ENCODE measurements at places on chromosomes 2 and 18. TPM values are rescaled to one million over a fixed set of nuclear protein-coding genes. Genes with fewer than 3 reads are reported as not detected.

DNA sequence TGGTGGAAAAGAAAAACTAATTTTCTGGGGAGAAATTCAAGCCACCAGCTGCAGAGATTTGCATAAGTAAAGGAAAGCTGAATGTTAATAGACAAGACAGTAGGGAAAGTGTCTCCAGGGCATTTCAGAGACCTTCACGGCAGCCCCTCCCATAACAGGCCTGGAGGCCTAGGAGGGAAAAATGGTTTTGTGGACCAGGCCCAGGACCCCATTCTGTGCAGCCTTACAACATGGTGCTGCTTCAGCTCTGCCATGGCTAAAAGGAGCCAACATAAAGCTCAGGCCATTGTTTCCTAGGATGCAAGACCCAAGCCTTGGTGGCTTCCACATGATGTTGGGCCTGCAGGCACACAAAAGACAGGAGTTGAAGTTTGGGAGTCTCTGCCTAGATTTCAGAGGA lies 697.1 kb downstream of the SOCS6 start:
- no peak for DNase-seq
- H3K27ac ChIP-seq = no peak overlapping the region
- H3K36me3 ChIP-seq = no peaks in the 10 kb centered on the region
- H3K4me3 ChIP-seq = no peak overlapping the region

GRCh38 chr2:75290600-75291150 lies 91.4 kb upstream of the TACR1 start:
- H3K27me3 ChIP-seq = no peaks in the 10 kb centered on the region
- H3K4me3 ChIP-seq = no peak overlapping the region
- no peaks in the 10 kb centered on the region for H3K36me3 ChIP-seq
- no peak for DNase-seq
- H3K4me1 ChIP-seq = no peaks in the 10 kb centered on the region
- H3K27ac ChIP-seq = no peak overlapping the region

DNA sequence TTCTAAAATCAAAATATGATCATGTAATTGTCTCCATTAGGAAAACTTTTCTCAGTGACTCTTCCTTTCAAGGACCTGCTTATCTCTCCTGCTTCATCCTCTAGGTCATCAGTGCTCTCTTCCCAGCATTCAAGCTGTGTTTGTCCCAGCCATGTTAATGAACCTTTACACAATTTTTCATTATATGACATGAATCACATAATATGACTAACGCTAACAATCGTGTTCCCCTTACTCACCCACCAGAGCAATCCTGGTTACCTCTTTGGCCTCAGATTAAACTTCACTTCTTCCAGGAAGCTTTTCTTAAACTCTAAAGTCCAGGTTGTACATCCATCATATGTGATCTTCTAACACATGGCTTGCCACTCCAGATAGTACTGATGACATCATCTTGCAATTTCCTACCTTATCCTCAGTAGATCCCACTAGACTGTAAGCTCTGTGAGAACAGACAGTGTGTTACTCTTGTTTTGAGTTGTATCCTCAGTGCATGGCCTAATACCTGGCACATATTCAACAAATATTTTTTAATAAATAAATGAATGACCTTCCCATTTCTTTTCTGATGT lies 882.9 kb upstream of the ZEB2 start:
- no peaks in the 10 kb centered on the region for H3K4me1 ChIP-seq
- no peaks in the 10 kb centered on the region for H3K36me3 ChIP-seq
- no peak for DNase-seq
- H3K27ac ChIP-seq = no peak overlapping the region
- no peaks in the 10 kb centered on the region for H3K27me3 ChIP-seq

- no peaks in the 10 kb centered on the region for H3K27me3 ChIP-seq
- peaks cover 7% of the 10 kb centered on the region for H3K4me1 ChIP-seq
- H3K4me3 ChIP-seq = no peak overlapping the region
- H3K36me3 ChIP-seq = peaks cover 17% of the 10 kb centered on the region
- DNase-seq = no peak
Measured at GRCh38 chr2:46970334-46971288, 55.0 kb upstream of the MCFD2 start.

DNA sequence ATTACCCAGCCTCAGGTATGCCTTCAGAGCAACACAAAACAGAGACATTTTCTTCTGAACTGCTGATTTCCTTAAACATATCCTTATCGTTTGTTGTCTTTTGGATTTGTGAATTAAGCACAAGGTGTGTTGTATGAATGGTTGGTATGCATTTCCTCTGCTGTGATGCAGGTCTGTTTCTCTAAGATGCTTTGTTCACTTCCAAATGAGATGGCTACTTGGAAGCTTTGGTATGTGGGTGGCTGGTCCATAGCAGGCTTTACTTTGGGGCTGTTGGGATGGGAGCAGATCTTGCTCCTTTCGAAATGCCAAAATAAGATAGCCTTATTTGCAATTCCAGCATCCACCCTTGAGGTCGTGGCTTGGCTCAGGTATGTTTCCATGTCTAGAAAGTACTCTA lies 257.2 kb downstream of the INSIG2 start:
- no peak overlapping the region for H3K27ac ChIP-seq
- H3K36me3 ChIP-seq = no peaks in the 10 kb centered on the region

CNGA3 gene
- not detected for total RNA-seq

DHRS9 gene
- not detected for total RNA-seq

GYPC gene
- total RNA-seq = 109 TPM

MAB21L4 gene
- total RNA-seq = not detected

COL4A4 gene
- 0.25 TPM for total RNA-seq
